ENCODE measurements at places on chromosomes 6 and 20. TPM values are rescaled to one million over a fixed set of nuclear protein-coding genes. Genes with fewer than 3 reads are reported as not detected.
A peak's percentile ranks its signal among the peaks of the same experiment; 100 is the strongest.

- DNase-seq, result no peak
These were observed 106.6 kb downstream of the TRIM27 start for GRCh38 chr6:28816909-28817807.

KCNK15 gene
- polyA plus RNA-seq, result 0.64 TPM

- DNase-seq, result peak; percentile 31
These were observed 483 bp downstream of the NCOA6 start for GRCh38 chr20:34824806-34825529.

GDAP1L1 gene
- polyA plus RNA-seq, result 0.43 TPM

DNA sequence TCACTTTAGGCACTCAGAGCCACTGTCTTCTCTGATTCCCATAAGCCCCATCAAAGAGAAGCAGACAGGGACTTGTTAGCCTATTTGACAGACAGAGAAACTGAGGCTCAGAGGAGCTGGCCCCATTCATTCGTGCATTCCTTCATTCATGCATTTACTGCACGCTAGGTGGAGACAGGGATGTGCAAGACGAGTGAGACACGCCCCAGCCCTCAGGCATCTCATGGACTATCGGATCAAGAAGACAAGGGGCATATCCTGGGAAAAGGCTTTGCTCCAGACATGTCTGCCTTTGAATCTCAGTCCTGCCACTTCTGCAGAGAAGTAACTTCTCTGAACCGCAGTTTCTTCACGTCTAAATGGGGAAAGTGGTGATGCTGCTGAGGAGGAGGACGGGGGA lies 54.1 kb downstream of the BPIFB1 start:
- DNase-seq, result no peak

DNA sequence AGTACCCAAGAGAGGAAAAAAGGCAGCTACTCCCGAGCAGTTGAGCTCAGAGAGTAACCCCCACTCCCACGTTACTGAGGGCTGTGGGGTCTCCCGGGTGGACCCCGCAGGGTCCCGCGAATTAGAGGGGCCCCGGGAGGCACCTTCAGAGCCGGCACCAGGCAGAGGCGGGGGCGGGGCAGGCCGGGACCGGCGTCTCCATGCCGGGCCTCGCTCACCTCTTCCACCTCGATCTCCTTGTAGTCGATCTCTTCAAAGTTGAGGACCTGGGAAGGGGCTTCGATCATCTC lies 381 bp downstream of the MAP3K7 start:
- peak; percentile 14 for DNase-seq

DNA sequence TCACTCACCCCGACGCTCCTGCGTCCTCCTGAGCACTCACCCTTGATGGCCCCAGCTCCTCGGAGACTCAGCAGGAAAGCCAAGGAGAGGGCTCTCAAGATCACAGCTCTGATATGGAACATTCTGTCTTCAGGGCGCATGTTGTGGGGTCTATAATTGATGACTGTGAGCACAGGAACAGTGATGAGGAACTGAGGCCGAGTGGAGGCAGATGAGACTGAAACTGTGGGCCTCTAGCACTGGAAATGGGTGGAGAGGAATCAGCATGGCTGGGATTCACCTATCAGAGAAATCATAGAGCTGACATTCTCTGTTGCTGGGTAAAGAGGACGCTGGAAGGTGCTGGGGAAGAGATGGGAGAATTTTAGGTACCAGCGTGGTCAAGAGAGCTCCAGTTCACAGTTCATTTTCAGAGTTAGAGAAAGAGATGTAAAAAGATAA lies at the start of gene HLA-DPA1:
Gene HLA-DPA1, minus strand, starts transcription at position 219 of the 441 bp plus-strand sequence.
- no peak for DNase-seq

NKAIN2 gene
- polyA plus RNA-seq, result 15.5 TPM

DNA sequence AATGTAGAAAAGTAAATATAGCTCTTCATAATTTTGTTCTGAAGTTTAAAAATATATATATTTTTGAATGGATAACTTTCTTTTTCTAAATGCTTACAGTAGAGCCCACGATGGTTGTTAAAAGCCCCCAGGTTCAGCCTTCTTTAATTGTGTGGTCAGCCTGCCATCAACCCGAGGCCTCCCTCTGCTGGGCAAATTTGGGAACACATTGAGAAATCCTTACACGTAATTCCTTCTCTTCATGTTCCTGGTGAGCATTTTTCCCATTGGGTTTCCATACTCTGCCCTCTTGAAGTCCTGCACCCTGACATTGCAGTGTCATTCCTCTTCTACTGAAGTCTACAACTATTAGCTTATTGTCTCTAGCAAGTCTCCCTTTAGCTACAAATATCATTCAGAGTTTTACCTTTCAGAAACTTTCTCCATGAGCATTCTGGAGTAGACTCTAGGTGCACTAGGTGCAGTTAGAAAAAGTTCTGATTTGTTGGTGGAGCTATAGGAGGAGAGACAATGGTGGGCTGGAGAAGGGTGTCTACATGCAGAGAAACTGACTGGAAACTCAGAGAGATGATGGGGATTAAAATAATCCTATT lies 40.6 kb downstream of the TRIM38 start:
- DNase-seq, result no peak

DNA sequence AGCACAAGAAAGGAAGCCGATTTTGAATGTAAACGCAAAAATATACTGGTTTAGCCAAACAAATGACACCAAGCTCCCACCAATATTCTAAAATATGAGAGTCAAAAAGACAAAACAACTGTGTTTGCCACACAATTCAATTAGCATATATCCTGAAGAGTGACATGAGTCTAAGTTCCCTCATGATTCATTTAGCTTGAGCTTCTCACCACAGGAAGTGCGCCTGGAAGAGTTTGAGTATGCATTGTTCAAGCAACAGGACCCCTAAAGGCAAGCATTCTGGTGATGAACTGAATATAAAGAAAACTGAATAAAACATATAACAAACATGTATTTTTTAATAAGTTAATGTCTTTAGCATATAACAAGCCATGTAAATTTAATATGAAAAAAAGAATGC lies 115.2 kb upstream of the RUNX2 start:
- no peak for DNase-seq

GRCh38 chr6:96110878-96111277 lies 95.1 kb downstream of the FUT9 start:
- DNase-seq, result no peak

LTB gene
- polyA plus RNA-seq, result 1.3 TPM

PRDM13 gene
- polyA plus RNA-seq, result not detected

GRCh38 chr20:51542571-51543421 lies at the start of gene NFATC2:
Gene NFATC2 (minus strand): TSS chr20:51542719. CDS start chr20:51542499, 220 bp downstream.
- no peak for DNase-seq

GRCh38 chr6:148195511-148195910 lies 147.1 kb upstream of the SASH1 start:
- no peak for DNase-seq

- no peak for DNase-seq
These were observed 234.5 kb upstream of the ZNF217 start for GRCh38 chr20:53828088-53828681.

GRCh38 chr6:160312900-160313299 lies 35.3 kb upstream of the SLC22A3 start:
- no peak for DNase-seq

- DNase-seq, result no peak
These were observed 3.5 kb upstream of the SNAI1 start for GRCh38 chr20:49979030-49979832.

HLA-DPA1 gene
- 17.9 TPM for polyA plus RNA-seq

DNA sequence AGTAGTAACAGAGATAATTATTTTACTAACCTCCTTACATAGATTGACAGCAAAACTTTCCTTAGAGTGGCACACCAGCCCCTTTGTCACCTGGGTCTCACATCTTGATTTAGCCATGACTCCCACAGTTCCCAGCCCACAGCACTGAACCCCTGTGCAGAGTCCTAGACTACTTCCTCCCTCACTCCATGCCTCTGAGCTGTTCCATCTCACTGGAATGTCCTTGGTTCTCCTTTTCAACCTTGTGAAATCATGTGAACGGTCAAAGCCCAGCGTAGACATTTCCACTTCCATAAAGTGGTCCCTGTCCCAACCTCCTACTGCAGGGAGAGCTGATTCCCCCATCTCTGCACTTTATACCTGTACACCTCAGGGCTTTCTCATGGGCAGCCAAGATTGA lies 19.7 kb downstream of the CGA start:
- no peak for DNase-seq

GRCh38 chr6:167748458-167749379 lies 78.0 kb upstream of the AFDN start:
- DNase-seq, result no peak

- DNase-seq, result no peak
These were observed 47.1 kb downstream of the SLC26A8 start for GRCh38 chr6:35977308-35977707.

PRL gene
- not detected for polyA plus RNA-seq

DNA sequence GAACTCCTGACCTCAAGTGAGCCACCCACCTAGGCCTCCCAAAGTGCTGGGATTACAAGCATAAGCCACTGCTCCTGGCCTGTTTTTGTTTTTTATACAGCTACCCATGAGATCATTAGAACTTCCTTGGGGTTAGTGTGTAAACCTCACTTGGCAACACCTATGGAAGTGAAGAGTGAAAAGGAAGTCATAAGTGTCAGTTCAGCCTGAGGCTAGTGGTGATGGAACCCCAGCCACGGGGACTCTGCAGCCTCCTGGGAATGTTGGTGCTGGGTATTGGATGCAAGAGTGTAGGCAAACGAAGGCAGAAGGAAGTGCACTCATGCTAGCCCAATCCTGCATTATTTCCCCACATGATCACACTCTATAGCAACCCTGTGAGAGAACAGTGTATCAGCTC lies 33.6 kb upstream of the FUCA2 start:
- DNase-seq, result no peak

DCDC2 gene
- polyA plus RNA-seq, result 133 TPM

- DNase-seq, result no peak
These were observed 772.1 kb upstream of the MAP3K7 start for GRCh38 chr6:91358986-91359385.

DNA sequence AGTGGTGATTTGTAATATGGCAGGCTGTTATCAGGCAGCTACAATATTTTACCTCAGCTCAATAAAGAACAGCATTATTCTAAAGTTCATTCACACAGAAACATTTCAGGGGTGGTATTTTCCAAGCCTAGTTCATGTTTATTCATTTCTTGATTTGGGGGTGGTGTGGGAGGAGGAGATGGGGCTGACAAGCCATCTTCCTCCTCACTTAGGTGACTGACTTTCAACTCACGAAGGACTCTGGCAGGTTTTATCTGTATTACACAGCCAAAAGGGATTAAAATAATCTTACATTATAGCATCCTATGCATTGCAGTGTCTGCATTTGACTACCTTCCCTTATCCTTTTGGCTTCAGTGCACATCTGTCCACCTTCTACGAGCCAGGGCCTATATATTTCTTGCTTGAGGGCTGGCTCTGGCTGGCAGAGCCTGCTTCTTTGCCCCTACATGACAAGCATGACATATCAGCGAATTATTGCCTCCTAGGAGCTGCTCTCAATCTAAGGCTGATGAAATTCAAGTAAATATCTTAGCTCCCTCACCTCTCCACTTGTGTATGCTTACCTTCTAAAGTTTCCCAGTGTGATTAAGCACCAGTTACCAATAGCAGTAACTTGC lies 20.0 kb downstream of the KHDRBS2 start:
- DNase-seq, result no peak

DNA sequence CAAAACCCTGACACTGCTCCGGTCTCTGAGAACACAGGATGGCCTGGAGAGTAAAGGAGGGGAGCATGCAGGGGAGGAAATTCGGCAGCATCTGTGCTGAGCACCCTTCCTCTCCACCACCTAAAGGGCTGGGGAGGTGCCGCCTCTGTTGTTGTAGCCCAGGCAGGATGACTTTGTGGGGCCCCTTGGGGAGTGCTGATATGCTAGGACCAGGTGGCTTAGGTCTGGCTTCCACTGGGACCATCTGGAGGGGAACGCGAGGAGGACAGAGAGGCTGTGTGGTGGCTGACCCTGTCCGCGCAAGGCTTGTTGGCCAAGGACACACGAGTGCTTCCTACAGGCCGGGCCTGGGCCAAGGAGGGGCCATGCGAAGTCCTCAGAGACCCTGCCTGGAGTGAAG lies 9.9 kb upstream of the RPS6KA2 start:
- no peak for DNase-seq

GRCh38 chr6:170006900-170007467 lies 255.6 kb downstream of the ERMARD start:
- no peak for DNase-seq

GRCh38 chr6:164039954-164040375 lies 625.4 kb downstream of the QKI start:
- DNase-seq, result no peak

GRCh38 chr6:87257046-87257445 lies 65.3 kb upstream of the SMIM8 start:
- DNase-seq, result no peak

PLCB4 gene
- polyA plus RNA-seq, result 8.5 TPM

- DNase-seq, result no peak
These were observed 36.3 kb upstream of the VEGFA start for GRCh38 chr6:43733471-43734293.

DNA sequence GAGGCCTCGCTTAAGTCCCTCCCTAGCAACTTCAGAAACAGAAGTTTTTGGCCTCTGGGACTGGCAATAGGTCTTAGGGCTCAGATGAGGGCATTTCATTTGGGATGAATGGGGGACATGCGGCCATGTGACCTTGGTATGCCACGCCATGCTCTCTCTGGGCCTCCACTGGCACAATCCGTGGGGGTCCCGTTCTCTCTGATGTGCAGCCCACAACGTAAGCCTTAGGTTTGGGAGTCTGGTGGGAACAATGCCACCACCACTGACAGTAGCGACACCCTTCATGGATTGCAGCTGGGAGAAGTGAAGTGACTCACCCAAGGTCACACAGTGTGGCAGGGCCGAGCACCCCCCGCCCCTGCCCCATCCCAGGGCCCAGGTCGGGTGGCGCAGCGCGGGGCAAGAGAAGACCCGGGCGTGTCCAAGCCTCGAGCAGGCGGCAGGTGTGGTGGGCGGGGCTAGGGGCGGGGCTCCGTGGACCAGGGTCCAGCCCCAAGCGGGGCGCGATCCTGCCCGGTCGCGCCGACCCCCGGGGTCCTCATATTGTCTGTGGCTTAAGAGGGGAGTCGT lies 864 bp upstream of the CEBPB start:
- DNase-seq, result no peak

DNA sequence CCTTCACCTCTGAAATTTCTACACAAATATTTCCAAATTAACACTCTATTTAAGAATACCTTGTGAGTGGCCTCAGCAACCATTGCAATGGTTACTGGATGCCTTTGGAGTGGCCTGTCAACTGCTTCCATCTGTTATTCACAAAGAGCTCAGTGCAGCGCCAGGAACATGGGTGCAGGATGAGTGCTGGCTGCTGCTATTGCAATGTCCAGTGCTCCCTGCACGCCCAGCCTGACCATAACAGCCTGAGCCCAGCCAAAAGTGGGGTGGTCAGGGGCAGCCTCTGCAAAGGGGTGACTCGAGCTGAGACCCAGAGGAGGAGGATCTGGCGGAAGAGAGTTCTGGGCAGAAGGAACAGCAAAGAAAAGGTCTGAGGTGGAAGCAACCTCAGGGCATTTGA lies 18.4 kb downstream of the CASS4 start:
- no peak for DNase-seq

LKAAEAR1 gene
- 0.17 TPM for polyA plus RNA-seq

GRCh38 chr20:39861381-39861780 lies 827.7 kb downstream of the MAFB start:
- no peak for DNase-seq

MUC21 gene
- not detected for polyA plus RNA-seq
